ENCODE measurements at places on chromosomes 4 and X.

GRCh38 chr4:94978904-94979303, 221.1 kb downstream of the BMPR1B start:
- peak; percentile 35 for DNase-seq

DNA sequence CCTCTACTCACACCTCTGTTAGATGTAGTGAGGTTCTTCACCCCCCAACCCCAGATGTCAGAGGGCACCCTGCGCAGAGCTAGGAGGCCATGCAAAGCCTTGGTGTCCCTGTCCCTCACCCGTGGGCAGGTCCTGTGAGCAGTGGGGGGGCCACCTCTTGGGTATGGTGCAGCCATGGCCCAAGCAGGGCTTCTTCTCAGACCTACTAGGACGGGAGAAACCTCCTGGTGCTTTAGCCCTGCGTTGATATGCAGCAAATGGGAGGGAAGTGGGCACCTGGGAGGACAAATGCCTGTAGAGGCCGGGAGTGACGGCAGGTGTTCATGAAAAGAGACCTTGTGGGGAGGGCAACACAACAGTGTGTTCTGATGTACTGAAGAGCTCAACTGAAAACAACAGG, 38.5 kb upstream of the MSANTD1 start:
- no peak for DNase-seq

GRCh38 chr4:103996637-103997036, 276.9 kb upstream of the TACR3 start:
- no peak for DNase-seq

DNA sequence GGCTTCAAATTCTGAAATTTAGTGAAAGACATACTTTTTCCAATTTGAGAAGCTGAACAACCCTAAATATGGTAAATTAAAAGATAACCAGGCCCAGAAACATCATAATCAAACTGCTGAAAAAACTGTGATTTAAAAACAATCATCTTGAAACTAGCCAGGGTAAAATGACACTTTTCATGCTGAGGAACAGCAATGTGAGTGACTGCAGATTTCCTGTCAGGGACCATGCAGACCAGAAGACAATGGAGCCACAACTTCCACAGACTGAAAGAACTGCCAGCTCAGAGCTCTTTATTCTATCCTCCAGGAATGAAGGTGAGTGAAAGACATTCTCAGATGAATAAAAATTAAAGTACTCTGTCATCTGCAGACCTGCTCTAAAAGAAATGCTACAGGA, 73.3 kb downstream of the NAT8L start:
- DNase-seq, result no peak

- no peak for DNase-seq
Measured at GRCh38 chr4:112739442-112739841, 102.5 kb downstream of the LARP7 start.

All from activated CD4-positive, alpha-beta T cell treated with anti-CD3 and anti-CD28 coated beads for 48 hours (primary cell).